ENCODE measurements at places on chromosomes 4 and X. TPM values are rescaled to one million over a fixed set of nuclear protein-coding genes. Genes with fewer than 3 reads are reported as not detected.

PCDH19 gene
- total RNA-seq = 1.6 TPM

GRCh38 chr4:108370291-108371141 is 201.8 kb upstream of the LEF1 start:
- H3K4me1 ChIP-seq = no peaks in the 10 kb centered on the region
- no peaks in the 10 kb centered on the region for H3K27me3 ChIP-seq
- DNase-seq = no peak
- no peak overlapping the region for H3K27ac ChIP-seq

GRCh38 chr4:26015133-26015651 is 101.2 kb downstream of the SMIM20 start:
- peak; percentile 70 for DNase-seq
- H3K4me3 ChIP-seq = no peak overlapping the region
- H3K27ac ChIP-seq = no peak overlapping the region
- no peaks in the 10 kb centered on the region for H3K36me3 ChIP-seq
- no peaks in the 10 kb centered on the region for H3K27me3 ChIP-seq
- no peaks in the 10 kb centered on the region for H3K4me1 ChIP-seq

DNA sequence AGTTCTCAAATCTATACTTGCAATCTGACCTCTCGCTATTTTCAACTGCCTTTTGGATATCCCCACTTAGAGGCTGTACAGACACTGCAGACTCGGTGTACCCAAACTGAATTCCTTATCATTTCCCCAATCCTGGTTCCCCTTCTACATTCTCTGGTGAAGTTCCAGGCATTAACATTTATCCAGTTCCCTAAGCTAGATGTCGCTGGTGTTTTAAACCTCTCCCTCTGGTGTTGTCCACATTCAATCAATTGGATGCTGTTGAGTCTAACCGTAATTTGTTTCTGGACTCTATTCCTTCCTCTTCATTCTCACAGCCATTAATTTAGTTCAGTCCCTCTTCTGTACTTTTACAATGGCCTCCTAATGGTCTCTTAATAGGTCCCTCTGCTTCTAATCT is 7.2 kb upstream of the STK26 start:
- H3K4me3 ChIP-seq = no peak overlapping the region
- H3K36me3 ChIP-seq = no peaks in the 10 kb centered on the region
- no peaks in the 10 kb centered on the region for H3K27me3 ChIP-seq
- H3K27ac ChIP-seq = no peak overlapping the region
- DNase-seq = no peak
- H3K4me1 ChIP-seq = no peaks in the 10 kb centered on the region

- no peak for DNase-seq
- no peaks in the 10 kb centered on the region for H3K27me3 ChIP-seq
- no peak overlapping the region for H3K27ac ChIP-seq
- H3K4me1 ChIP-seq = no peaks in the 10 kb centered on the region
- H3K4me3 ChIP-seq = no peak overlapping the region
These were observed 13.2 kb downstream of the ZDHHC9 start for GRCh38 chrX:129830494-129830893.

Data from prostate gland (tissue), 2 donors.